Endodermal cell (in vitro differentiated cells): ENCODE measurements at places on chromosomes 12 and 14. TPM values are rescaled to one million over a fixed set of nuclear protein-coding genes. Genes with fewer than 3 reads are reported as not detected.

The KCNJ8 gene
- 0.73 to 2.9 TPM (median 2.7 TPM) in 3 replicates for total RNA-seq

The EXOC3L4 gene
- 2.1 and 3.6 TPM in 2 replicates for total RNA-seq

The SCNN1A gene
- 77.6 and 87.7 TPM in 2 replicates for total RNA-seq

The ISCU gene
- total RNA-seq = 63.1 and 63.3 TPM in 2 replicates

The LMNTD1 gene
- 31.6 to 37.7 TPM (median 36.9 TPM) in 3 replicates for total RNA-seq
